ENCODE measurements at places on chromosomes 6 and 20.

GRCh38 chr6:35094183-35094582, 47.0 kb downstream of the TCP11 start:
- DNase-seq = no peak

DNA sequence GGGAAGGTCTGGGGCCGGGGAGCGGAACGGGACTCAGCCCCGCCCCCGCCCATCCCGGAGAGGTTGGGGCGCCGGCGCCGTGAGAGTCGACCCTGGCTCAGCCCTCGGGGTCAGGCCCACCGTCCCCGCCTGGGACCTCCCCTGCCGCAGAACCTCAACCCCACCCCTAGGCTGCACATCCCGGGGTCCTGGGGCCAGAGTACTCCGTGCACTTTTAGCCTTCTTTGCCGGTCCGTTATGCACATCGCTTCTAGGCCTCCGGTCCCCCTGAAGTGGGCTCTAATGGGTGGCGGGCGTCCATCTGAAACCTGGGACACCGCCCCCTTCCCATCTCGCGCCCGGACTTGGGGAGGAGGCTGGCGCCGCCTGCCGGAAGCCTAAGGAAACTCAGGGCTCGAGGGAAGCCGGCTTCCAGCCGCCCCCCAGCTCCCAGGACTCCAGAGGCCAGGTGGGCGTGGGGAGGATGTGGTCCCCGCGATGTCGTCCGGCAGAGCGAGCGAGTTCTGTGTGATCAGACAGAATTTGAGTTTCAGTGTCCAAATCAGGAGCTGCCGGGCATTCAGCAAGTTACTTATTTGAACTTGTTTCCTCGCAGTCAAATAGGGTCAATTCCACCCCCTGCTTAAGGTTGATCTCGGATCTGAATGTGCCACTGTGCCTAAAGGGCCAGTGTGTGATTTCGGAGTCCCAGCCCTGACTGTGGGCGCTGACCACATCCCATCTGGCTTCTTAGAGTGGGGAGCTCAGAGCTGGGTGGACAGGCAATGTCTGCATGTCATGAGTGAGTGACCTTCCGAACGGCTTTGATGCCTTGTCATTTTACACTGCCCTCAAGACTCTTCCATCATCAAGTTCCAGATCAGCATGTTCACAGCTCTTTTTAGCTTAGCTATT, 47.6 kb downstream of the CPXM1 start:
- DNase-seq = no peak

DNA sequence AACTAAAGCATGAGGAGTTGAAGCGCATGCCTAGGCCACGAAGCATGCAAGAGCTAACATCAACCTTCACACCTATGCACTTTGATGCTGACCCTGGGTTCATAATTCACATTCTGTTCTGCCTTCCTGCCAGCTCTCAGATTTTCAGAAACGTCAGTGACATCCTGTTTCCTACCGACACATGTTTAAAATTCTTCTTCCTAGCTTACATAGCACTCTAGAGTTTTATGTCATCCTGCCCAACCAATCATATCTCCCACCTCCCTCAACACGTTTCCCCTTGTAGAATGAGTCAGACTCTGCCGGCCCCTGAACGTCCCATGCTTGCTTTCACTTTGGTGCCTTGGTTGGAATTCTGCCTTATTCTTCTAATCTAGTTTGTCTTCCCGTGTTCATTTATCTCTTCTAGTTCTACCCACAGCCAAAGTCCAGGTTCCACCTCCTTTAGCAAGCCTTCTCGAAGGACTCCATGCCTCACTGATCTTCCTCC, 97.2 kb upstream of the MAP7 start:
- no peak for DNase-seq

DNA sequence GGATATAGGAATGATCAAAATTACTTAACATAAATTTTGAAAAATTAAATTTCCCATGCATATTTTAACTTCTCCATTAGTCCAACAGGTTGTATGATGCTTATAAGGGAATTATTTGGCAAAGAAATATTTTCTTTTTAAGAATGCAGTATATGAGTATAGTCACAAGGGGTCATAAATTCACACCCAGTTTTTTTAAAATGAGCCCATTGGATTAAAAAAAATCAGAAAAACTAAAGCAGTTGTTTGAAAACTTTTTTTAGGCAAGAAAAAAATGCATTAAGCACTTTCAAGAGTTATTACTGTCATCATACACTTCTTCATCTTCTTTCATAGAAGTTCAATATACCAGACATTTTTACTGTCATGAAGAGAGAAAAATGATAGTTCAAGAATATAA, 404.2 kb upstream of the FLRT3 start:
- DNase-seq = no peak

- DNase-seq = no peak
Measured at GRCh38 chr6:33481192-33481591, 26.8 kb downstream of the ZBTB9 start.

DNA sequence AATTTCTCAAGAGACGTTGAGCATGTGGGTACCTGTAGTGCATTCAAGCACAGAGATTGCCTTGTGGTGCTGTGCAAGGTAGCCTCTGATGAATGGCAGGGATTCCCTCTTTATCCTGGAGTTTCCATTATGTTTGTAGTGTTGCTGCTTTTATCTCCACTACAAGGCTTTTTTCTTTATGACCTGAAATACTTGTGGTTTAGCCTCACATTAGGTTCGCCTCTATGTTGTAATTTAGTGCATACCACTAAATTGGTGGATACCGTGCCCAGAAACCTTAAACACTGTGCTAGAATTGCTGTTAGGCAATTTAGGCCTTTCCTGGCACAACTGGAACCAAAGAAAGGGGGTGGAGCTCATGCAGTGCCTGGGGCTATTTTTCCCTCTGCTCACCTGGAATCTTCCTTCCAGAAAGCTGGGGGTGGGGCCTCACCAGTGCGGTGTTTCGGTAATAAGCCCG, 76.8 kb downstream of the NCOA7 start:
- no peak for DNase-seq

DNA sequence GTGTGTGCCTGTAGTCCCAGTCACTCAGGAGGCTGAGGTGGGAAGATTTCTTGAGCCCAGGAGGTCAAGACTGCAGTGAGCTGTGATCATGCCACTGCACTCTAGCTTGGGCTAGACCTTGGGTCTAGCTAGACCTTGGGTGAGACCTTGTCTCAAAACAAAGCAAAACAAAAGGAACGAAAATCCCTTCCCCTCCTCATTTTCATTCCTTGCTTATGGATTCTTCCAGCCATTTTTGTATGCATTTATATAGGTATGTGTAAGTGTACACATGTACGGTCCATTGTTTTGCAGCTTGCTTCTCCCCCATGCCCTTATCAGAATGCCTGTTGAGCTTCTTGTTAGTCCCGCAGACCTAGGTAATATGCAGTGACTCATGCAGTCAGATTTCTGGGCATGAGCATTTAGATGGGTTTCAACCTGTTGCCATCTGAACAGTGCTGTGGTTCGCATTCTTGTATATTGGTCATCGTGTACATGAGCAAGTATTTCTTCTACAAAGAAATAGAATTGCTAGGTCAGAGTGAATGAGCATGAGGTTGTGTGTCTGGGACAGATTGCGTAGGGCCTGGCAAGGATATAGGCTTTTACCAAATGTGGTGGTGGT, 73.2 kb downstream of the ATRN start:
- no peak for DNase-seq

DNA sequence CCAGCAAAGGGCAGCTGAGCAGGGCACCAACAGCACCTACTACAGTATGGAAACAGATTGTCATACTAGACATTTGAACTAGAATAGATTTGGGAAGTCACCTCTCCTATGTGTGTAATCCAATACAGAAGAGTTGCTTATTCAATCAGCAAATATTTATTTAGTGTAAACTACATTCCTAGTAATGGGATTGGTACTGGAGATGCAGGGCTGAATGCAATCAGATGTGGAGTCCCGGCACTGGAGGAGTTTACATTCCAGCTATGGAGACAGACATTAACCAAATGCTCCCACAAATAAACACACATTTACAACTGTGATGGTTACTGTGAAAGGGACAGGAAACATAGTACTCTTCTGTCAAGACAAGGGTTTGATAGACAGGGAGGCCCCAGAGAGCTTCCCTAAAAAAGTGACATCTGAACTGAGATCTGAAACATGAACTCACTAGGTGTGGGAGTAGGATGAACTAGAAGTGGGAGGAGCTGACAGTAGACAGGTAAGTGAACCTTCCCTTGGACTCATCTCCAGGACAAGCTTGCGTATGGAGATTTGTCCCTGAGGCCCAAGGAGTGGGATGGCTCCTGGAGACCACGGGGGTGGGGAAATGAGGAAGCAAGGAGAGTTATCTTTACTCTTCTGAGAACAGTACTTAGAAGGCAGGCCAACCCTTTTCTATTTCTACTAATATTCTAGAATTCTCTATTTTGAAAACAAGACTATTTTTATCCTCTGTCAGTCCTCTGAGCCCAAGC, 420.5 kb downstream of the MAFB start:
- no peak for DNase-seq

- no peak for DNase-seq
Measured at GRCh38 chr6:14732226-14732843, 513.5 kb upstream of the JARID2 start.

DNA sequence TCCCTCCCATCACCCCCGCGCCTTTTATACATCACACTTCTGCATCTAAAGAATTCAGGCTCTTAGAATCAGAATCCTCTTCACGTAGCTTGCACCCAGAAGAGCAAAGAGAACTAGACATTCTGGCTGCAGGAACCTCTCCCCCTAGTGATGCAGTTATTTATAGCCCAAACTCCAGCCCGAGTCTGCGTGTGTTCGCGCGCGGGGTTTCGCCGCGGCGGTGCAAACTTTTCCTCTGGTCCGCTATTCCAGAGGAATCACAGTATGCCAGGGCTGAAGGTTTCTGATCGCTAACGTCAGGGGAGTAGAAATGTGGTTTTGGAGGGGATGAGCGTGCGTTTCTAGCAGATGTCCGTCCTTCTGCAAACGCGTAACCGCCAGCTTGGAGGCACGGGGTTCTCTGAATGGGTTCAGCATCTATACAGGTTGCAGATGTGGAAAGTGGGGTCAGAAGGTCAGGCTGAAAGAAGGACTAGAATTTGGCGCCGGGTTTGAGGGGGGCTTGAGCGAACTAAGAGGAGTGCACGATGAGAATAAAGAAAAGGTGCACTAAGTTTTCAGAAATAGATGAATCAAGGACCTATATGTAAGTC, 1.8 kb downstream of the EPHA7 start:
- DNase-seq = no peak

DNA sequence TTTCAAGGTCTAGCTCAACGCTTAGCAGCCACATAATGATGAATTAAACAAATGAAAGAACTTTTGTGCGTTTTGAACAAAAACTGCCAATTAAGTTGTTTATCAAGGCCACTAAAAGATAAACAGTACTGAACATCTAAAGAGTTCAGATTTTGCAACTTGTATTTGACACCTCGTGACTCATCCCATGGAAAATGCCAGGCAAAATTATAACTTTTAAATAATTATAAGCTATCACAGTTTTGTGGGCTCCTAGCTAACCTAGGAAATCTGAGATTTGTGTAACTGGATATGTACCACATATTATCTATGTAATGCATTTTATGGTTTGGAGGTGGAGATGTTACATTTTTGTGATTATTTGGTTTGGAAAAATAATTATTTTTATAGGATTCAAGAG, 9.6 kb upstream of the BAG2 start:
- no peak for DNase-seq

DNA sequence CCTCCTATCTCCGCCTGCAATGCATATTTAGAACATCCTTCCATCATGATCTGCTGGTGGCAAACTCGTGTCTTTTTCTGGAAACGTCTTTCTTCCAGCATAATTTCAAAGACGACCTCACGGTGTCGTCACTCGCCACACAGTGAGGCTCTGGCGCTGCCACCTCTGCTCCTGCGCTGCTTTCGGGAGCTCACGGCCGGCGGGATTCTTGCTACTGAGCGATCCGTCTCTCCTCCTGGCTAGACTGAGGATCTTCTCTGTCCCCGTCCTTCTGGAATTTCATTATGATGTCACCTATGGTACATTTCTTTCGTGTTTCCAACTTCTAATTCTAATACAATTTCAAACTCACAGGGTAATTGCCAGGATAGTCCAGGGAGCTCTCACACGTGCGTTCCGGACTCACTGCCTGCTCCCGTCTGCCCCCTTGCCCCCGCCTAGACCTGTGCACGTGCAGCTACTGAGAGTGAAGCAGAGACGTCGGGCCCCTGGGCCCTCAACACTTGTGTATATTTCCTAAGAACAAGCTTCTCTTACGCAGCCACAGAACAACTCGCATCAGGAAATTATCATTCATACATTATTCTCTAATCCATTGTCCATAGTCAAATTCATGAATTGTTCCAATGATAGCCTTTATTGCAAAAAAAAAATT, 25.5 kb upstream of the HELZ2 start:
- DNase-seq = no peak
